ENCODE measurements at places on chromosomes 11 and 22. TPM values are rescaled to one million over a fixed set of nuclear protein-coding genes. Genes with fewer than 3 reads are reported as not detected.

DNA sequence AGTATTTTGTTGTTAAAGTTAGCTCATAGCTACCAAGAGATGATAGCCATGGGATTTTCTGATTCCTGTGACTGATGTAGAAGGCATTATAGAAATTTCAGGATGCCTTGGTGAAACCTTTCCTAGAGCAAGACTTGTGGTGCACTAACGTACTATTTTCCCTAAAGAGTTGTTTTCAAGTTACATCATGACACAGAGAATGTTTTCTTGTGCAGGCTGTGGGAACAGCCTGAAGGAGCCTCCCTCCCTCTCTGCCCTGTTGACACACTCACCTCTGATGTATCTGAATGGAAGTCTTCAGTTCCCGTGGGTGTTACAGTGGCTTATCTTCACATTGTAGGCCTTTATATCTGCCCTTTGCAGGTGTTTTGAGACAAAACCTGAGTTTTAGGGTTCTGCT lies 121.6 kb downstream of the LDLRAD3 start:
- no peaks in the 10 kb centered on the region for H3K27me3 ChIP-seq
- no peaks in the 10 kb centered on the region for H3K36me3 ChIP-seq
- H3K4me1 ChIP-seq: no peaks in the 10 kb centered on the region
- H3K4me3 ChIP-seq: no peak overlapping the region
- H3K27ac ChIP-seq: no peak overlapping the region
- DNase-seq: no peak

DNA sequence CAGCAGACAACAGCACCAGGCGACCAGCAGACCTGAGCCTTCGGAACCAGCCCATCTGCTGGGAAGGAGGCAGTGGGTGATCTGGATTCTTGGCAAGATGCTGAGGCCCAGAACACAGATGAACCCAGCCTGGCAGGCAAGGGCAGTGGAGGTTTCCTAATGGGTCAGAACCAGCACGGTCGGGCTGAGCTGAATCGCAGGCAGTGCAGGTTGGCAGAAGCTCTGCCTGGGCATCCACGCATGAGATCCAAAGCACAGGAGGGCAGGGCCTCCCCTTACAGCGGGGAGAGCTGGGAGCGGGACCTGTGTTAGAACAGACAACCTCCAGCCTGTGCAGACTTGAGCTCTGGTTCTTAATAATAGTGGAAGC lies 47.5 kb downstream of the DSCAML1 start:
- H3K27ac ChIP-seq: no peak overlapping the region
- H3K4me1 ChIP-seq: no peaks in the 10 kb centered on the region
- no peak overlapping the region for H3K4me3 ChIP-seq
- no peaks in the 10 kb centered on the region for H3K27me3 ChIP-seq

GRCh38 chr22:43370036-43370435 lies 26.9 kb upstream of the SCUBE1 start:
- H3K4me1 ChIP-seq: no peaks in the 10 kb centered on the region
- DNase-seq: no peak
- no peak overlapping the region for H3K4me3 ChIP-seq

- H3K4me3 ChIP-seq: no peak overlapping the region
- no peaks in the 10 kb centered on the region for H3K4me1 ChIP-seq
- H3K36me3 ChIP-seq: no peaks in the 10 kb centered on the region
- H3K27me3 ChIP-seq: no peaks in the 10 kb centered on the region
- H3K27ac ChIP-seq: no peak overlapping the region
- DNase-seq: no peak
Measured at GRCh38 chr11:131418189-131418588, 47.8 kb downstream of the NTM start.

GRCh38 chr22:32723643-32724042 lies 77.9 kb upstream of the TIMP3 start:
- peak; percentile 85 for DNase-seq
- no peaks in the 10 kb centered on the region for H3K36me3 ChIP-seq
- no peaks in the 10 kb centered on the region for H3K27me3 ChIP-seq
- no peaks in the 10 kb centered on the region for H3K4me1 ChIP-seq
- H3K4me3 ChIP-seq: no peak overlapping the region

DNA sequence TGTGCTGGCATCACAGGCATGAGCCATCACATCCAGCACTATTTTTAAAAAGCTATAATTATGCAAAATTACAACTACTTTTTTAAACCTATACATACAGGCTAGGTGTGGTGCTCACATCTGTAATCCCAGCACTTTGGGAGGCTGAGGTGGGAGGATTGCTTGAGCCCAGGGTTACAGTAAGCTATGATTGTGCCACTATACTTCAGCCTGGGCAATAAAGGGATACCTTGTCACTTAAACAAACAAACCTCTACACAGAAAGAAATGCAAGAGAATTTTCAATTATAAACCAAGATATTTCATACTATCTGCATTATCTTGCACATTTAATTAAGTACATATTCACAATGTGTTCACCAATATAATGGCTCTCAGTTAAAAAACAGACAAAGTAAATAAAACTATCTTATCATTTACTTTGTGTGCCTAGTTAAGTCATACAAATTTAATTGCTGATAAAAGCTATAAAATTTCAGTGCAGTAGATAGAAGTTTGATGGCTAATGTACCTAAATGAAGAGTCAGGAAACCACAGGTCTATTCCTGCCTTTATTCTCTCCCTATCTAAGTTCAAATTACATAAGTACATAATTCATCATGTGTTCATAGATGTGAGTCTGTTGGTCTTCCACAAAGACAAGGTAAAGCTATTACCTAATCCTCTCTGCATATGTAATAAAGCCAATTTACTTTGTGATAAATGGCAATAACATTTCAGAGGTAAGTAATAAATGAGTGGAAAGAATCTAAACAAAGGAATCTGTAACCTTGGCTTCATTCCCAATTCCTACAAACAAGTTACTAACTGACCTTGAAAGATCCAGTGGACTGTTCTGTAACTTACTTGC lies 9.0 kb upstream of the RDX start:
- no peak overlapping the region for H3K27ac ChIP-seq
- no peaks in the 10 kb centered on the region for H3K4me1 ChIP-seq
- H3K36me3 ChIP-seq: no peaks in the 10 kb centered on the region
- no peak for DNase-seq

DNA sequence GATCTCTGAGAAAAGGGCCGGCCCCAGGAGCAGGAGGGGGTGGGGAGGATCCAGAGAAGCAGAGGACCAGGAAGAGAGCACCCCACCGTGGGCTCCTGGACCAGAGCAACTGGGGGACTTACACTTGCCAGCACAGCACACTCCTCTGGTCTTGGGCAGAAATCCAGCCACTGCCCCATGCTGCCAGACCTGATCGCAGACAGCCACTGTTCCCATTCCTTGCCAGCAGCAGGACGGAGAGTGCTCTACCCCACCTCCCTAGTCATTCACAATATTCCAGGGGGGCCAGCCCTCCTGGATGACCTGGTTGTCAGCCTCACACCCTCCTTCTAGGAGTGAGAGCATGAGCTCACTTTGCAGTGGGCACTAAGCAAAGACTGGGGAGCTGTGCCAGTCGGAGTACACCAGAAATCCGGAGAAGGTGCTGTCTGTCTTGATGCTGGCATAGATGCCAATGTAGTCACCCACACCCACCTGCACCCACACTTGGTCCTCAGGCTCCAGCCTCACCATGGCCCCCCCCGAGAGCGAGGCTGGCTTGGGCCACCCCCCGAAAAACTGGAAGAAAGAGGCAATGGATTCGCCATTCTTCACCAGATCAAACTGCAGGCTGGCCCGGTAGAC lies 1.6 kb downstream of the C1QTNF5 start:
- no peak for DNase-seq
- no peaks in the 10 kb centered on the region for H3K36me3 ChIP-seq
- peaks cover 19% of the 10 kb centered on the region for H3K27me3 ChIP-seq
- peaks cover 68% of the 10 kb centered on the region for H3K4me1 ChIP-seq
- H3K27ac ChIP-seq: peak overlapping the region; percentile 80

GRCh38 chr11:69263736-69264052 lies 30.3 kb upstream of the MYEOV start:
- DNase-seq: no peak
- no peak overlapping the region for H3K27ac ChIP-seq
- no peaks in the 10 kb centered on the region for H3K27me3 ChIP-seq
- no peaks in the 10 kb centered on the region for H3K36me3 ChIP-seq
- H3K4me3 ChIP-seq: no peak overlapping the region

- DNase-seq: no peak
- no peaks in the 10 kb centered on the region for H3K36me3 ChIP-seq
- no peak overlapping the region for H3K27ac ChIP-seq
- no peak overlapping the region for H3K4me3 ChIP-seq
Measured at GRCh38 chr11:78768971-78769370, 194.3 kb upstream of the NARS2 start.

- no peak overlapping the region for H3K4me3 ChIP-seq
- H3K36me3 ChIP-seq: no peaks in the 10 kb centered on the region
- DNase-seq: no peak
- no peaks in the 10 kb centered on the region for H3K4me1 ChIP-seq
Measured at GRCh38 chr11:116110356-116110755, 606.1 kb upstream of the CADM1 start.

- DNase-seq: no peak
- H3K36me3 ChIP-seq: no peaks in the 10 kb centered on the region
- H3K27me3 ChIP-seq: no peaks in the 10 kb centered on the region
- H3K4me1 ChIP-seq: no peaks in the 10 kb centered on the region
- H3K27ac ChIP-seq: no peak overlapping the region
Measured at GRCh38 chr22:25757686-25758085, 15.7 kb downstream of the MYO18B start.

DNA sequence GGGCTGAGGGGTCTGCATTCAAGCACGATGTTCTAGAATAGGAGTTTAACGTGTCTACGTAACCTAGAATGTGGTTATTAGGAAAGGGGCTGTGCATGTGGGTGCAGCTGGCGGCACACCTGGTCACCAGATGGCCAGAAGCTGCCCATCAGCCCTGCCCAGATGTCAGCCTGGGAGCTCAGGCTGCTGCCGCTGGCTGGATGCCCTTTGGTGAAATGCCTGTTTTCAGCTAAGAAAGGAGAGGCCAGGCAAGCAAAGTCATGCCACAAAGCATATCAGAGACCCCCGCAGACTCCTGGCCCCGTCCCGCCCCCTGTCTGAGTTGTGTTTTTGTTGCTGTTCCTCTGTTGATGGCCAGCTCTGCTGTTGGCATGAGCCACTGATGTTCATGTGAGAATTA lies 11.3 kb upstream of the ADORA2A start:
- no peak overlapping the region for H3K27ac ChIP-seq
- no peaks in the 10 kb centered on the region for H3K27me3 ChIP-seq
- no peaks in the 10 kb centered on the region for H3K36me3 ChIP-seq
- H3K4me3 ChIP-seq: no peak overlapping the region
- H3K4me1 ChIP-seq: no peaks in the 10 kb centered on the region

- no peaks in the 10 kb centered on the region for H3K27me3 ChIP-seq
- no peak overlapping the region for H3K4me3 ChIP-seq
- H3K27ac ChIP-seq: no peak overlapping the region
- DNase-seq: no peak
Measured at GRCh38 chr11:58900479-58901420, 38.5 kb upstream of the GLYATL1 start.

DNA sequence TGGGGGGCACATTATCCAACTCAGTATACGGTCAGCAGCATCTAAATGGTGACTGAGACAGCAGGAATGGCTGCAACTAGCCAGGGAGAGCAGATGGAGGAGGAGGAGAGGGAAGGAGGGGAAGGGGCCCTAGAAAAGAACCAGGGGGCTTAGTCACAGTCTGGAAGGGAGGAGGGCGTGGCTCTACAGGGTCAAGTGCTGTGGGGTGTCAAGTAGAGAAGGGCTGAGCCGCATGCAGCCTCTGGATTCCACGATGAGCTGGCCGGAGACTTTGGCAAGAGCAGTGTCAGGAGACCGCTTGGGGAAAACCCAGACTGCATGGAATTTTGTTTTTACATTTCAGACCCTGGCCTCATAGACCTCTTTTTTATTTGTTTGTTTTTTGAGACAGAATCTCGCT lies 25.8 kb upstream of the PPFIA1 start:
- no peak overlapping the region for H3K4me3 ChIP-seq
- H3K27ac ChIP-seq: no peak overlapping the region
- no peak for DNase-seq
- H3K4me1 ChIP-seq: no peaks in the 10 kb centered on the region
- H3K36me3 ChIP-seq: no peaks in the 10 kb centered on the region

DNA sequence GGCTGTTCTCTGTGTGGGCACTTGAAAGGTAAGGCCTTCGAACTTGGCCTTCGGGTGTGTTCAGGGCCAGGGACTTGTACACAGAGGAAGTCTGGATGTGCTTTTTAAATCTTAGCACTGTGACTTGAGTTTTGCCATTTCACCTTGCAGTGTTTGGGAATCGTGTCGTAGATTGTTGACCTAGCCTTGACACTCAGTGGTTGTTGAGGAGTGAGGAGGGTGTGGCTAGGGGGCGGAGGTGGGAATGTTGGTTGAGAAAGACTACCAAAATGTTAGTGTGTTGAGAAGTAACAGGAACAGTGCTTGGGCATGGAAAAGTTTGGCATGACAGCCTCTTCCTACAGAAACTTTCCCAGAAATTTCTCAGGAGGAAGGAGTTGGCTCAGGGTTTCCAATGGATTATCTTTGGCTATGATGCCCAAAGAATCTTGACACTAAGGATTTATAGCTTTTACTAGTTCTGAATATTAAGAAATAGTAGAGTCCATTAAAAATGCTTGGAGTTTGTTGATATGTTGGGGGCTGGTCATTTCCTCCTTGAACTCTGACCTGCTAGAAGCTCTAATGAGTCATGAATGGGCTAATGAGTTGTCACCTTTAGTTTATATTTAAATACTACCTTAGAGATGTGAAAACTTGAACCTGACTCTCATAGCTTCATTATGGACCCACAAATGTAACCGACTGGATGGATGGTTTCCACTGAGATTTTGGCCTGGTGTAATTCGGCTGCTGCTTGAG lies 40.6 kb downstream of the BARX2 start:
- no peak overlapping the region for H3K4me3 ChIP-seq
- DNase-seq: no peak
- no peaks in the 10 kb centered on the region for H3K4me1 ChIP-seq
- H3K27me3 ChIP-seq: no peaks in the 10 kb centered on the region
- H3K36me3 ChIP-seq: no peaks in the 10 kb centered on the region

- no peaks in the 10 kb centered on the region for H3K27me3 ChIP-seq
- no peak overlapping the region for H3K27ac ChIP-seq
- H3K36me3 ChIP-seq: no peaks in the 10 kb centered on the region
Measured at GRCh38 chr22:29193021-29193420, 12.7 kb upstream of the EMID1 start.

DNA sequence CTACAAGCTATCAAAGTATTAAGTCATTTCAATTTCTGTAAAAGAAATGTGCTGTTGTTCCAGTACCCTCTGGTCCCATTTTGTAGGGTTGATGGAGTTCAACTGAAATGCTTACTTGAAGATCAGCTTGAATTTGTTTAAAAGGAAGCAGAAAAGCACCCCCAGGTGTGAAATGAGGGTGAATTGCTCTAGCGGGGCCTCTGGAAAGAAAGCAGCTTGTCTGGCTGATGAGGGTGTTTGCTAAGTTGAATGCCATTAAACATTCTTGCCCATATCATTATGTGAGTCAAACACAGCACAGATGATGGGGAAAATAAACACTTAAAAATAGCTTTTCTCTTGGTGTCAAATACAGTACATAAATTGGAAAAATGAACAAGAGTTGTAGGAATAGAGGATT lies 280.3 kb downstream of the RAB38 start:
- H3K36me3 ChIP-seq: no peaks in the 10 kb centered on the region
- H3K4me1 ChIP-seq: no peaks in the 10 kb centered on the region
- DNase-seq: no peak
- H3K4me3 ChIP-seq: no peak overlapping the region

VPREB1 gene
- total RNA-seq: not detected

DDB1 gene
- total RNA-seq: 101 TPM

OR52W1 gene
- not detected for total RNA-seq

EPS8L2 gene
- 5.4 TPM for total RNA-seq

HDHD5 gene
- total RNA-seq: 26.7 TPM

C1QTNF6 gene
- 5.5 TPM for total RNA-seq

ZP1 gene
- not detected for total RNA-seq

Data from sigmoid colon (tissue), 7 donors.